ENCODE measurements at places on chromosomes 1 and 21.
A peak's percentile ranks its signal among the peaks of the same experiment; 100 is the strongest.

GRCh38 chr21:37383086-37383485 is 16.5 kb downstream of the DYRK1A start:
- DNase-seq = no peak

GRCh38 chr1:154847891-154848290 is 22.2 kb downstream of the KCNN3 start:
- DNase-seq = no peak

DNA sequence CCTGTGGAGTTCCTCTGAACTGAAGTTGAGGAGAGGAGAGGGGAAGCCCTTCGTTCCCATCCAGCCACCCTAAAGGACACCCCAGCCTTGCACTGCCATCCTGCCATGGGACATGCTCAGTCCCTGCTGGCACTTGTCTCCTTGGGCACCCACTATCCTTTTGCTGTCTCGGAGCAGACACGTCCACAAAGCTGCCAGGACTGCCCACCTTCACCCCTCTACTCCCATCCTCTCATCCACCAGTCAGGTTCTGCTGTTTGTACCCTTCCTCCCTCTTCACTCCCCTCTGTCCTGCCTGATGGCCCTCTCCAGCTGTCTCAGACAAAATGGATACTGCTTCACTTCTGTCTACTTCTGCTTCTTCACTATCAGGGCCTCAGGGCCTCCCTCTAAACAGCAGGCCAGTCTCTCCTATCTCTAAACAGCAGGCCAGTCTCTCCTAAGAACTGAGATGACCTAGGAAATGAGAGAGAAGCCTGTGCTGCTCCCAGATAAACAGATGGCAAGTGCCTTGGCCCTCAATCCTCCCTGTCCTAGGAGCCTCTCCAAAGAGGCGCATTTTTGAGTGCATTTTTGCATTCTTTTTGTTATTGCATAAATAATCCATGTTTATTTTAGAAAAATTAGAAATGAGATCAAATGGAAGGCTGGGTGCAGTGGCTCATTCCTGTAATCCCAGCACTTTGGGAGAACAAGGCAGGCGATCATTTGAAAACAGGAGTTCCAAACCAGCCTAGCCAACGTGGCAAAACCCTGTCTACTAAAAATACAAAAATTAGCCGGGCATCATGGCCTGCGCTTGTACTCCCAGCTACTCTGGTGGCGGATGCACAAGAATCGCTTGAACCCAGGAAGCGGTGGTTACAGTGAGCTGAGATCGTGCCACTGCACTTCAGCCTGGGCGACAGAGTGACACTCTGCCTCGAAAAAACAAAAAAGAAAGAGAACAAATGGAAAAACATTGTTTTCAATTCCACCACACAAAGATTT is 4.4 kb upstream of the PYCR2 start:
- DNase-seq = no peak

DNA sequence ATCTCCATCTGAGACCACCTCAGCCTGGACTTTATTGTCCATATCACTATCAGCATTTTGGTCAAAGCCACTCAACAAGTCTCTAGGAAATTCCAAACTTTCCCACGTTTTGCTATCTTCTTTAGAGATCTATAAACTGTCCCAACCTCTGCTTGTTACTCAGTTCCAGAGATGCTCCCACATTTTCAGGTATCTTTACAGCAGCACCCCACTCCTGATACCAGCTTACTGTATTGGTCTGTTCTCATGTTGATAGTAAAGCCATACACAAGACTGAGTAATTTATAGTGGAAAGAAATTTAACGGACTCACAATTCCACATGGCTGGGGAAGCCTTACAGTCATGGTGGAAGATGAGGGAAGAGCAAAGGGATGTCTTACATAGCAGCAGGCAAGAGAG is 465.4 kb upstream of the PBX1 start:
- DNase-seq = no peak

DNA sequence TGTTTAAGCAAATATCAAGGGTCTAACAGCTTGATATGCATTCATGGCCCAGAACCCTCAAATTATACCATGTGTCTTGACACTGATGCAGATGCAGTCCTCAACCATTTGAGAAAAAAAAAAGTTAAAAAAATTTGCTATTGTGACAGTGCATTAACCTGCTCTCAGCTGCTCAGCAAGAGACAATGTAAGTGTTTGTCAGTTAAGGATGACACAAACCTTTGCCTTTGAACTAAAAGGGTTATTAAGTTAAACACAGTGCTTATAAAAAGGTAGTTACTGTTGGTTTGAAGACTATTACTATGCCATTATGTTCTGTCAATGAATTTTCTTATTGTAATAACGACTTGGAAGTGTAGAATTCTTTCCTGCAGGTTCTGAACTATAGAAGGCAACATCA is 655.6 kb upstream of the NEGR1 start:
- DNase-seq = no peak

DNA sequence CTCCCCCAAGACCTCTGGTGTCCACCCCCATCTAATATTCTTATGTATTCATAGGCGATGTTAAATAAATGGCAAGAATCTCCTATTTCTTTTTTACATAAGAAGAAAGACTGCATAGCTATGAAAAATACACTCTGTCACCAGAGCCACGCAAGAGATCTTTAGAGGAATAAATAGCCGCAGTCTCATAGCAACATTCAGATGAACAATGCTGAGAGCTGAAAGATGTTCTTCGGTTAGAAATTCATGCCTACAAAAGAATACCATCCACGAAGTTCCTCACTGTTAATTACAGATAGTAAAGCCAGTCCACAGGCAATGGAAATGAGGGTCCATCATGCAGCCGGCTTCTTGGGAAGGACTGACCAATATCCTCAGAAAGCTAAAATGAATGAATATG is 76.0 kb upstream of the SOD1 start:
- no peak for DNase-seq

DNA sequence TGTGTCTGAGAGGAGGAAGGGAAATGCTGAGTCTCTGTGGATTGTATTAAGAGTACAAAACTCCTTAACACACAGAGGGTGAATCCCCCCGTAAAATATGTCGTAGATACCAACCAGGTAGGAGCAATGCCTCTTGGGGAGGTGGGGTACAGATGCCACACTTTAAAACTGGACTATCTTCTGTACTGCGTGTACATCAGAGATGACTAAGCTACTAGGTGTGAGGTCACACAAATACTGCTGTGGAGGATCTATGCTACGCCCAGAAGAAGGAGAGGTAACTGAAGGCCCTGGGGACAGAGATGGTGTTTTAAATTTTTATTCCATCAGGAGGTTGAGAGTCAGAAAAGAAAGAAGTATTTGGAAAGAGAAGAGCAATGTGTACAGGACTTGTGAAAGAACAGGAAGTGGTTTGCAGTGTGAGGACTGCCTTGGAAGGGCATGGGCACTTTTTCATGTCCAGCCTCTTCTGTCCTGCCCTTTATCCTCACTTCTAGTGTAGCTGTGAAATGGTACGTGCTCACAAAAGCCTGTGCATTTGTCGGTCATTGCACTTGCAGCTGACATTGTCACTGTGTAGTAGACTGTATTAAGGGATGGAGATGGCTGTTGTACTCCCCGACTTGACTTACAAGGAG is 287.8 kb upstream of the CHRM3 start:
- no peak for DNase-seq

GRCh38 chr1:32874860-32875752 is 4.4 kb upstream of the FNDC5 start:
- DNase-seq = no peak

GRCh38 chr1:9400425-9401079 is 107.9 kb downstream of the SPSB1 start:
- DNase-seq = no peak

DNA sequence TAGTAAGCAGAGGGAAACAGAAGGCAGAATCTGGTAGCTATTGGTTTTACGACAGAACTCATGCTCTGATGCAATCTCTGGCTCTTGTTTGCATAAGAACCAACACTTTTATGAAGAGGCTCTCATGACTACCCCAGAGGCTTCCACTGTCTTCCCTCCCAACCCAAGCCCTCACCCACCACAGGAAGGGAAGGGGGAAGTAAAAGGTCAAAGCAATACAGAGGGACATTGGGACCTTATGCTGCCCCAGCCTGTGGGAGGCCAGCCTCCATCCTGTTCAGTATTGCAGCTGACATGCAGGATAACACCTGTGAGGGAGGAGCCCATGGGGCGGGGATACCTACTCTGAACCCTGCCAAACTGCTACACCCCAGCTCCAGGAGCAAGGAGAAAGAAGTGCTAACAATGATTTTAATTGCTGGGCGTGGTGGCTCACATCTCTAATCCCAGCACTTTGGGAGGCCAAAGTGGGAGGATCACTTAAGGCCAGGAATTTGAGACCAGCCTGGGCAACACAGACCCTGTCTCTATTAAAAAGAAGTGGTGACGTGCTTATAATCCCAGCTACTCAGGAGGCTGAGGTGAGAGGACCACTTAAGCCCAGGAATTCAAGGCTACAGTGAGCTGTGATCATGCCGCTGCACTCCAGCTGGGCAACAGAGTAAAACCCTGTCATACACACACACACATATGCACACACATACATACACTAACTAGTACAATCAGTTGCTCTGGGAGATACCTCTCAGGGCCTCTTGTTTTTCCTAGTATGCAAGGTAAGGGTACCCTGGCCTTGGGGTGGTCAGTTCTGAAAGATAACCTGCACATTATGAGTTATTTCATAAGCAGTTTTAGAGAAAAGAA is 9.5 kb downstream of the MR1 start:
- peak; percentile 82 for DNase-seq

DNA sequence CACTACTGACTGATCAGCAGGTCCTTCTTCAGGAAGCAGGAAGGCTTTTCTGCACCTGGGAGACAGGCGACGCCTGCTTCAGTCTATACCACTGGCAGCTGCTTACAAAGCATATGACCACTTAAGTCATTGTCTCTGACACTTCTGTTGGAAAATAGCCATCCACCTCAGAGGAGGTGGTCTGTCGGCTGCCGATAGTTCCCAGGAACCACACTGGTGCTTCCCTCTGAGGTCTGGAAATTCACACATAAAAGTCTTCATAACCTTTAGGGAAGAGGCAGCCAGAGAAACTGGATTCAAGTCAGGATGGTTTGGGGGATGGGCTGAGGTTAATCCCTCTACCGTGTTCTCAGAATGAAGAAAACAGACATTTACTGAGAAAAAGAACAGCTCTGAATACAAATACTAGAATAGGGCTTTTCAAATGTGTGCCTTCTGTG is 15.6 kb upstream of the SRP9 start:
- no peak for DNase-seq

- DNase-seq = no peak
Observed at GRCh38 chr1:945688-946556, 13.1 kb downstream of the NOC2L start.

- DNase-seq = peak; percentile 62
Observed at GRCh38 chr21:45640888-45641479, 2.5 kb upstream of the PCBP3 start.

DNA sequence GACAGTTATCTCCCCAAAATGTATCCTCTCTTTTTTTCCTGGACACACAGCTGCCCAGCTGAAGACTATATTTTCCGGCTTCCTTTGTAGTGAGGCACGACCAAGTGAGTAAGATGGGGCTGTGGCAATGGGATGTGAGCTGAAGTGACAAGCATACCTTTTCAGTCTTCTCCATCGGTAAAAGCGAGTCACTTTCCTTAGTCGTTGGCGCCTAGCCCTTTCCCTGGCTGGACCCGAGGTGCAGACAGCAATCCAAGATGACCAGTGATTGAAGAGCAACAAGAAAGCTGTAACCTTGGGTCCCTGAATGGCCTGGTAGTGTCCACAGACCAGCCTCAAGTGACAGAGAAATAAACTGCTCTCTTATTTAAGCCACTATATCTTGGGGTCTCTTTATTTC is 155.2 kb downstream of the NR5A2 start:
- DNase-seq = no peak

- no peak for DNase-seq
Observed at GRCh38 chr1:209822706-209823105, 5.1 kb upstream of the UTP25 start.

DNA sequence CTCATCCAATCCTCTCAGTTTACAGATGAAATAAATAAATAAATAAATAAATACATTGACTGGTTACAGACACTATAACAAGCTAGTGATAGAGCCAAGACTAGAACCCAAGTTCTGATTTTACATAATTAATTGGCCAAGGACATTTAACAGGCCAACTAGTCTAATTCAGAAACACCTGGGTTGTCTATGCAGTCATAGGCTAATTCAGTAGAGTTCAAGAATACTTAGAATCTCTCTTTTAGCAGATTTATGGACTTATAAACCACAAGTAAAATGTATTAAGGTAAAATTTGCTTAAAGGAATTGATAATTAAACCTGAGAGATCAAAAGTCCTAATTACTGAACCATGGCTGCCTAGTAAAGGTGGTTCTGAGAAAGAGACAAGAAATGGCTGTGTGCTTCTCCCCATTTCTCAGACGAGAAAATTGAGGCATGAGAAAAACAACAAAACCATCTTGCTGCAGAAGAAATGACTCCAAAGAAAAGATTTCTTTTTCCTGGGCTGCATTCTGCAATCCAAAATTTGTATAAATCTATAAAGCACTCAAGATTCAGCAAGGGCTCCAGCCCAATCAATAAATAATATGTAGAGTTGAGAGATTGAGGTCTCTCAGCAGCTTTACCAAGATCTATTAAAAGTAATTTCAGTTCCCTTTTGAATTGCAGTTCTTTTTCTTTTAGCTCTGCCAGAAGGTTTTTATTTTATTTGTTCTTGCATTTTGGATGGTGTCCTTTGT is 98.3 kb downstream of the DUSP10 start:
- DNase-seq = no peak

DNA sequence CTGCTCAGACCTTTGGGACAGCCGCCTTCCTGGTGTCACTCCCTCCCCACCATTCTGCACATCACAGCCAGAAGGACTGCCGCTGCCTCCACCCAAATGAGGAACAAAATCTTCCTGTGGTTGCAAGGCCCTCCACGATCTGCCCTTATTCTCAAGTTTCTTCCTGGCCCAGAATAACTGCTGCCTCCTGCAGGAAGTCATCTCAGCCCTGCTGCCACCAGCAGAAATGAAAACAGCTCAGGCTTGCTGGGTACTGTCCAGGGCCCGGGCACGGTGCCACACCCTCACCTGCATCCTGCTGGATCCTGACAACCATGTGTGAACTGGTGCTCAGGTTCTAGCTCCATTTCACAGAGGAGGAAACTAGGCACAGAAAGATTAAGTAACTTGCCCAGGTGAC is 2.8 kb downstream of the CLDN19 start:
- peak; percentile 74 for DNase-seq

DNA sequence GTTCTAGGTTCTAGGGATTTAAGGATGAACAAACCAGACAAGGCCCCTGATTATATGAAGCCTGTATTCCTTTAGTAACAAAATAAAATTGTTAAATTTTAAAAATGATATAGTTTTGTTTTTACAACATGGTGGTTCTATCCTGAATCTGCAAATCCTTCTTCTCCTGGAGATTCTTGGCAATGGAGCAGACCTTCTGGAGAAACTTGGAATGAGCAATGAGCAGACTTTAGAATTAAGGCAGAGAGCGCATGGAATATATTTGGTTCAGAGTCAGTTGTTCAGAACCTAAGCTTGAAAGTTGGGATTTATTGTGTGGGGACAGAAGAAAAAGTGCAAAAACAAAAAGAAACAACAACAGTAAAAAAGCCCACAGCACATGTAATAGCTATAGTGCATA is 381.1 kb downstream of the ADGRL2 start:
- DNase-seq = no peak

All from colonic mucosa (tissue), 4 donors.